Mucosa of gallbladder (tissue), 1 donor: ENCODE measurements at places on chromosomes 5 and 9. TPM values are rescaled to one million over a fixed set of nuclear protein-coding genes. Genes with fewer than 3 reads are reported as not detected.

Gene SPINK5
- 5.2 TPM for total RNA-seq

GRCh38 chr5:142669477-142669876, 16.4 kb downstream of the FGF1 start:
- DNase-seq = no peak

DNA sequence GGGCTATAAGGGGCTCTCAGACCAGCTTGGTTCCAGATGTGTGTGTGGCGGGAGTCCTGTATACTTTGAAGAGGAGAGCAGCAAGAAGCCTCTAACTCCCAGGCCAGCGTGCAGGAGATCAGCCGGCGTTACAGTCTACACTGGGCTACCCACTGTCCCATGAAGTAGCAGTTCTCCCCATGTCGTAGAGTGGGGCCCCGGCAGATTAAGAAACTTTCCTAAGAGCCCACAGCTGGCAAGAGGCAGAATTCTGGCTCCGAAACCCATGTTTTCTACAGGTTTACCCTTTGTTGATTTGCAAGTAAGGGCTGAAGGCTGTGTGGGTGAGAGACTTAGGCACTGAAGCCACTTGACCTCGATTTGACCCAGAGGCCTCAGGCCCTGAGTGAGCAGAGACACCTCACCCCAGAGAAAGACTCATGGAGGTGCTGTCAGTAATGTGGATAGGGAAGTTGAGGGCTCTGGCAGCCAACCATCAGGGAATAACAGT, 881 bp upstream of the B4GALT1 start:
- no peak for DNase-seq

GRCh38 chr5:37835380-37835973, 4.4 kb downstream of the GDNF start:
- no peak for DNase-seq

GRCh38 chr5:123856766-123857165, 344.8 kb downstream of the CSNK1G3 start:
- DNase-seq = no peak

DNA sequence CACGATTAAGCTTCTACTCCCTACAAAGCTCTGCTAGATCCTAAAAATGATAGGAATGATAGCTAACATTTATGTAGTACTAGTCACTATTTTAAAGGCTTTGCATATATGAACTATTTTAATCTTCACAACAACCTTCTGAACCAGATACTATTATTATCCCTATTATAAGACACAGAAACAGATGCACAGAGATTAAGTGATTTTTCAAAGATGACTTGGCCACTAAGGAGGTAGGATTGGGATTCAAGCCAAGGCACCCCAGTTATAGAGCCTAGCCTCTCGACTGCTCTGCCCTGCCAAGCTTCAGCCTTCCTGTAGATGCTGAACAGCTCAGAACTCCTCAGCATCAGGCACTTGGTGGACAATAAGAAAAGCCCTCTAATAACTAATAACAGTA, 200.9 kb upstream of the PTGER4 start:
- no peak for DNase-seq

- no peak for DNase-seq
Observed at GRCh38 chr5:111259636-111260035, 35.5 kb downstream of the CAMK4 start.
